Activated CD8-positive, alpha-beta T cell treated with anti-CD3 and anti-CD28 coated beads, Interleukin-2, amount 10 ng/mL, durations not matched to agents 7 days and 5 days (primary cell): ENCODE measurements at places on chromosomes 3 and 15. TPM values are rescaled to one million over a fixed set of nuclear protein-coding genes. Genes with fewer than 3 reads are reported as not detected.

- DNase-seq, result no peak
Observed at GRCh38 chr3:86984271-86984670, 6.7 kb downstream of the VGLL3 start.

DNA sequence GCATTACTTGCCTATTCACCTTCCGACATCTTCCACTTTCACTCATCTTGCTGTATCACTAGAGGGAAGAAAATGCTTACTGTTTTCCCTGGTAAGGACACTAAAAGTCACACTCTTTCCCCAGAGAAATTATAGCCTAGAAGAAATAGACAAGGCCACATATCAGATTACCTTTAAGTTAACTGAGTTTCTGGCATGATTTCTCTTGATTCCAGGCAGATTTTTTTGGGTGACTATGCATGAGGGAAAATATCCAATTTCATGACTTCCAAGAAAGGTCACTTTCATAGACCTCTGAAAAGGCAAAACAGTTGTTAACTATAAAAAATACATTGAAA, 30.3 kb downstream of the TCF12 start:
- DNase-seq, result no peak

DNA sequence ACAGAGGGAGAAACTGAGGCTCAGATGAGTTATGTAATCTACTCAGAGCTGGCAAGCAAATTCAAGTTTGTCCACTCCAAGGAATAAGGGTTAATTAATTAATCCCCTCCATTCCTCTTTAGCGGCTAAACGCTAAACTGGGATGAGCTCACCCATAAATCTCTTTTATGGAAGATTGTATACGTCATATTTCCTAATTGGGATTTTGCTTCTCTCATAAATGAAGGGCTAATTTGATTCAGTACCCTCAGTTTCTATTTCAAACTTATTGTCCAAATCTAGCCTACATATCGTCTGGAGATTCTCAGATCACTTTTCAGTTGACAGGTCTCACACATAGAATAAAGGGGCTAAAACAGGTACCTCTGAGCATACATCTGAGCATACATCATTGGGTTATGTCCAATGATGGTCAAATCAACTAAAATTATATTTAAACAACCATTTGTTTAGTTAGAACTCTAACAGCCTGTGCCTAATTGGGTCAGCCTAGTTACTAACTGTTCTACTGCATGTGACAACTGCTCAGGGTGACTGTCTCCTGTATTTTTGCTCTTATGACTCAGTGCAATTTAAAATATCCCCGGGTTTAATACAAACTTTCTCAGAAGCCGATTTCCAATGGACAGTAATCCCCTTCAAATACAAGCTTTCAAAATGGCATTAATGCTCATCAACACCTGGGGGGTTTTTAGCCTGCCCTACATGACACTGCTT, 57.6 kb upstream of the PLXND1 start:
- no peak for DNase-seq

DNA sequence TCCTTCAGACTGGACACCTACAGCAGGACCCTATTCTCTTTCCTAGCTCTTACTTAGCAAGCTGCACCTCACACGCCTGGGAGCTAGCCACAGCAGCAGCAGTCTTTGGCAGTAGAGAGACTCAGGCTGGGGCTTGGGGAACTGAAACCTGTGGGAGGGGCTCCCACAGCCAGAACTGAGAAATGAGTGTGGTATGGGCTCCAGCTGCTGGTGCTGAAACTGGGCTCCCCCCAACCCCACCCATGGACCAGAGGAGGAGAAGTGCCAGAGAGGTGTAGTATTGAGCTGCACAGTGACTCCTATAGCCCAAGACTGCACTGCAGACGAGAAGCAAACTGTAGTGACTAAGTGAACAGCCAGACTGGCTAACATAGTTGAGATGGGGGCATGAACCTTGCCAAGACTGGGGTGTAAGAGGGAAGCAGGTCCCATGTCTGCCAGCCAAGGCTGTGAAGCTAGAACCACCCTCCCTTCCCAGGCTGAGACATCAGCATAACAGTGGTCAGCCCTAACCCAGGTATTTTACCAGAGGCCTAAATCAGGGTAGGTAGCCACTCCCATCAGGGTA, 62.5 kb downstream of the MYO5A start:
- peak; percentile 51 for DNase-seq

DNA sequence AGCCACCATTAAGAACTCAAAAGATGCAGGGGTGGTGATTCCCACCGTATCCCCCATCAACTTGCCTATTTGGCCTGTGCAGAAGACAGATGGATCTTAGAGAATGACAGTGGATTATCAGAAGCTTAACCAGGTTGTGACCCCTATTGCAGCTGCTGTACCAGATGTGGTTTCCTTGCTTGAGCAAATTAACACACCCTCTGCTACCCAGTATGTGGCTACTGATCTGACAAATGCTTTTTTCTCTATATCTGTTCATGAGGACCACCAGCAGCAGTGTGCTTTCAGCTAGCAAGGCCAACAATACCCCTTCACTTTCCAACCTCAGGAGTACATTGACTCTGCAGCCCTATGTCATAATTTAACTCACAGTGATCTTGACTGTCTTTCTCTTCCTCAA, 8.6 kb upstream of the MCF2L2 start:
- DNase-seq, result no peak

- DNase-seq, result no peak
Observed at GRCh38 chr3:7760718-7761117, 740.9 kb upstream of the LMCD1 start.

DNA sequence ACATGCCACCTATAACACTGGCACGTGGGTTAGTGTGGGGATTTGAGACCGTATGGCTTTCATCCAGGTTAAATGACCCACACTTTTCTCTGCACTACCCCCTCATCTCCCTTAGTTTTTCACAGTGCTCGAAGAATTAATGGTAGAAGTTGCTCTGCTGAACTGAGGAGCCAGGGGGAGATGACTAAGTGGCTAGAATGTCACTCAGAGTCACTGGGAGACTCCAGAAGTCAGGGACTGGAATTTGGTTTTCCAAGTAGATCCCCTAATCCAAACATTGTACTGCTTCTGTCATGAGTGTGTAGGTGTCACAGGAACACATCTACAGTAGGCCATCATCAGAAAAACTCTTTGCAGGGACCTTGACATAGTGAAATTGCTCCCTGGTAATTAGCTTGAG, 181.0 kb upstream of the RASGRP1 start:
- DNase-seq, result no peak

DNA sequence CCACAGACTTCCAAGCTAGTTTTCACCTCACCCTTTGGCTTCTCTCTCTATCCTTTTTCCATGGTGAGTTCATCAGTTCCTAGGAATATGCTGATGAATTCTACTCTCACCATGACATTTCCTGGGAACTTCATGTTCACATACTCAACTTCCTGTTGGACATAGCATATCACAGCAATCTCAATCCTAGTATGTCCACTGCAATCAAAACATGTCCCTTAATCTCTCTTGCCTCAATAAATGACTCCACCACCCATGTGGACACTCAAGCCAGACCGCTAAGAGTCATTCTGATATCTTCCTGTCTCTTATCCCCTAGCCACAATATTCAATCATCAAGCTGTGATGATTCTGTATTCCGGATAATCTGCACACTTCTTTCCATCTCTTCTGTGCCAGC, 66.7 kb upstream of the MME start:
- no peak for DNase-seq

DNA sequence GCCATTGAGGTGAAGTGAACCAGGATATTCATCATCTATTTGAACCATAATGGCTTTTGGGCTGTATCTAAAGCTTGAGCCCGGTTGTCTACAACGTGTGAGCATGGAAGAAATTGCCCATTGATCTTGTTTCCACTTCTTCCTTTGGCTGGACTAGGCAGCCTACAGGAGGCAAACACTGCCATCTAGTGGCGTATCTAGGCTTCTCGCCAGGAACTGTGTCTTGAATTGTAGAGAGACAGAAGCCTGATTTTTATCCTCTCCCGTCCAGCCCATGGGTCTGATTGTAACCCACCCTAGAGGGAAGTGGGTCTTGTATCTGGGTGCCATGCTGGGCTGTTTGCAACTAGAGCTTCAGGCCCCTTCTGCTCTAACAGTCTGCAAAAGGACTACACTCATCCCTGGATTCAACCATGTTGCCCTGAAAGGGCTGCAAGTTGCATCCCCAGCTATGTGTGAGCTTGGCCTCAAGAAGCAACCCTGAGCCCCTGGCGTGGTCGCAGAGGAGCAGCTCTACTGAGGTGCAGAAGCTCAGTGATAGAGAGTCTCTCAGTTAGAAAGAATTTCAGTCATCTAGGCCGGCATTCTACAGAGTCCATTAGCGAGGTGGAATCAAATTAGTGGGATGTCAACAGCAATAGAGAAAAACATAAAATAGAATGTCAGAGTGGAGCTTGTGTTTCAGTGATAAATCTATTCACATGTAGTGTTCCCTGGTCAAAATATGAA, 170.2 kb upstream of the UMPS start:
- peak; percentile 77 for DNase-seq

DNA sequence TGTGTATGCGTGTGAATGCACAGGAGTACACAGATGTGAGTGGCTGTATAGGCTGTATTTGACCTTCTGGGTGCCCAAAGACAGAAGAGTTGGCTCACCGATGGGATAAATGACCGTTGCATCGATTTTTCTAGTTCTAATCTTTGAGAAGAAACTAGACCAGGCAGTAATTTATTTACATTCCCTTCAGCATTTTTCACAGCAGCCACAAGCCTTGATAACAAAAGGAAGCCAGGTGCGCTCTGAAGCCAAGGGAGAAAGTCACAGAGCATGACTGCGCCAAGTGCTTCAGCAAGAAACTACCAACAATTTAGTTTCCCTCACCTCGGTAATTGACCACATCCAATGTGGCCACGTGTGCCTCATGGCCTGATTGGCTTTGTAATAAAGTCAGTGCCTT, 5.9 kb upstream of the FAM3D start:
- DNase-seq, result no peak

GRCh38 chr3:134652409-134652831, 1.6 kb upstream of the KY start:
- no peak for DNase-seq

DNA sequence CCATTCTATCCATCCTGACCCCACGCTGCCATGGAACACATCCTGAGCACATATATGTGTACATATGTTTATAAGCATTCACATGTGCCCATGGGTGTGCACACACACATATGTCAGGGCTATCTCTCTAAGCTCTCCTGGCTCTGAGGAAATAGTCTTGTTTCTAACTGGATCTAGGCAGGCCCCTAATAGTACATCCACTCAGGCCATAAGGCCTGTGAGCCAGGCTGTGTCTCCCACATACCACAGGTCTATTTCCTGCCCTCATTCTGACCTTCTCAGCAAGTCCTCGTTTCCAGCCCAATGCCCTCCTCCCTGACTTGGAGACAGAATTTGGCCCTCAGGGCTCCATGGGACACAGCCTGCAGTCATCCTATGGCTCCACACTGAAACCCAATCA, 284.8 kb upstream of the CTNNB1 start:
- no peak for DNase-seq

DNA sequence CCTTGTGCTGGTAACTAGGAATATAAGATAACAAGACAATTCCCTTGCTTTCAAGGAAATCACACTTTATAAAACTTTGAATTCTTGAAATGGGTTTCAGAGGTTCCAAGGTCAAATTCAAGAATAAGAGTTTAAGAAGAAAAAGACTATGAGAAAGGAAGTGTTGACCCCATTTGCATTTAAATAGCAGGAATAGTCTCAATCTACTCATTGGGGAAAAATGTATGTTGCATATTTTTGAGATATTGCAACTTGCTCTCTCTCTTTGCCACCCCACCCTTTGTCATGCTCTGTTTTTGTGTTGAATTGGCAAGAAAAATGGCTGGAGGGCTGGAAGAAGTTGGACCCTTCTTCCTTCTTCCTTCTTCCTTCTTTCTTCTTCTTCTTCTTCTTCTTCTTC, 699.2 kb downstream of the TUSC7 start:
- no peak for DNase-seq

ALG1L2 gene
- total RNA-seq, result 0.90 TPM

SNURF gene
- 6.2 TPM for total RNA-seq

MBD4 gene
- total RNA-seq, result 50.1 TPM

MESP2 gene
- not detected for total RNA-seq
